ENCODE measurements at places on chromosomes 12 and 14. TPM values are rescaled to one million over a fixed set of nuclear protein-coding genes. Genes with fewer than 3 reads are reported as not detected.

Gene PROX2
- polyA plus RNA-seq = 0.05 TPM

Gene ZBTB42
- 0.75 TPM for polyA plus RNA-seq

Gene FLVCR2
- polyA plus RNA-seq = not detected

Gene RFX4
- not detected for polyA plus RNA-seq

Gene DAO
- polyA plus RNA-seq = not detected

Gene SLC6A12
- not detected for polyA plus RNA-seq

Gene REP15
- polyA plus RNA-seq = 1.5 TPM

- no peaks in the 10 kb centered on the region for H3K36me3 ChIP-seq
- H3K4me3 ChIP-seq = no peak overlapping the region
- peaks cover 7% of the 10 kb centered on the region for H3K27me3 ChIP-seq
- H3K4me1 ChIP-seq = no peaks in the 10 kb centered on the region
- DNase-seq = no peak
Observed at GRCh38 chr14:23793532-23793931, 157.4 kb downstream of the DHRS2 start.

- H3K4me1 ChIP-seq = peaks cover 47% of the 10 kb centered on the region
- peak; percentile 67 for DNase-seq
- no peak overlapping the region for H3K27ac ChIP-seq
- no peaks in the 10 kb centered on the region for H3K27me3 ChIP-seq
- H3K4me3 ChIP-seq = no peak overlapping the region
Observed at GRCh38 chr12:1773937-1774655, 46.3 kb upstream of the LRTM2 start.

DNA sequence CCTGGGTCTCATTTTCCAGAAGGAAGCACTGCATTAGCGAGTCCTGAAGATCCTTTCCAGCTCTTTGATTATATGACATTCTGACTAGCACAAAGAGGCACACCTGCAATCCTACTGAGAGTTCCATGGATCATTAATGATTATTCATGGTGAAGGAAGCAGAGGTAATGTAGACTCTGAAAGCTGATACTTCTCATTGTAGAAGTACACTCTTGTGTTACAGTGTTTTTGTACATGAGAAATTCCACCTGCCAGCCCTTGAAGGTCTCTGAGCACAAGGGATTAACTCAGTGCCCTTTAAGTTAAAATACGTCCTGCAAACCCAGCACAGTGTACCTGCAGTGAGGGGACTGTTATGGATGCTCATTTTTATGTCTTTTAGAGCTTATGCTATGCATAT lies 558.8 kb upstream of the FBXO33 start:
- no peak overlapping the region for H3K4me3 ChIP-seq
- no peaks in the 10 kb centered on the region for H3K36me3 ChIP-seq
- H3K4me1 ChIP-seq = no peaks in the 10 kb centered on the region
- DNase-seq = no peak
- H3K27me3 ChIP-seq = no peaks in the 10 kb centered on the region

- H3K27me3 ChIP-seq = no peaks in the 10 kb centered on the region
- no peak for DNase-seq
- peaks cover 74% of the 10 kb centered on the region for H3K36me3 ChIP-seq
Observed at GRCh38 chr14:31113794-31114193, 87.6 kb upstream of the STRN3 start.

- H3K4me3 ChIP-seq = no peak overlapping the region
- H3K27me3 ChIP-seq = no peaks in the 10 kb centered on the region
- H3K36me3 ChIP-seq = no peaks in the 10 kb centered on the region
- no peak for DNase-seq
Observed at GRCh38 chr12:30384976-30385375, 310.7 kb downstream of the IPO8 start.

DNA sequence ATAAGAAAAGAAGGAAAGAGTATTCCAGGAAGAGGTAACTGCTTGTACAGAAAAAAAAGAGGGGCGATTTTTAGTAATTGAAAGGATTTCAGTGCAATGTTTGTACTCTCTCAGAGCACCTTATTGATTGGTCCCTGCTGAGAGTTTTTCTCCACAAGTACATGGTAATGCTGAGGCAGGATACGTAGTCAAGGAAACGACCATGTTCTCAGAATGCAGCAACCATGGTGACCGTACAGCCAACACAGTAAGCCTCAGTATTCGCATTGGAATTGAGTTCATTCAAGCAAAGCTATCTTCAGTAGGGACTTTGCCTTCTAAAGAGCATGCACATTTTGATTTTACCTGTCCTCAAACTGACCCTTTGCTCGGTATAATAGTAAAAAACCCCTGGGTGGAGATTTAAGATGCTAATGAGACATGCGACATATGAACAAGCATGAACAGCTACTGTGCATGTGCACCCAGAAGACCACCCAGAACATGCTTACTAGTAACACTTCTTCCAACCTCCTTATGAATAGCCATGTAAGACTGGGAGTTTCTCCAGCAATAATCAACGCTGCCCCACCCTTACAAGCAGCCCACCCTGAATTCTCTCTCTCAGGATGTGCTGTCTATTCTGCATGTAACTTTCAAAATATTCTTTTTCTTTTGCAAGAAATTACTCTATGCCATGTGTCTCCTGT lies 6.2 kb upstream of the SLC41A2 start:
- DNase-seq = no peak
- H3K4me1 ChIP-seq = peaks cover 9% of the 10 kb centered on the region
- H3K36me3 ChIP-seq = no peaks in the 10 kb centered on the region
- no peak overlapping the region for H3K4me3 ChIP-seq
- H3K27me3 ChIP-seq = 0 out of 2 replicates have a peak, but pooled peaks cover 6% of the 10 kb centered on the region

- DNase-seq = no peak
- H3K36me3 ChIP-seq = no peaks in the 10 kb centered on the region
- H3K4me1 ChIP-seq = peaks cover 30% of the 10 kb centered on the region
- no peak overlapping the region for H3K4me3 ChIP-seq
- H3K27me3 ChIP-seq = no peaks in the 10 kb centered on the region
Observed at GRCh38 chr12:68349220-68349621, 17.1 kb upstream of the MDM1 start.

- no peak for DNase-seq
- no peaks in the 10 kb centered on the region for H3K36me3 ChIP-seq
- H3K27ac ChIP-seq = no peak overlapping the region
- H3K4me3 ChIP-seq = no peak overlapping the region
Observed at GRCh38 chr12:26554332-26554731, 278.7 kb downstream of the ITPR2 start.

- H3K36me3 ChIP-seq = no peaks in the 10 kb centered on the region
- H3K27me3 ChIP-seq = no peaks in the 10 kb centered on the region
- H3K4me1 ChIP-seq = peaks cover 48% of the 10 kb centered on the region
- DNase-seq = no peak
Observed at GRCh38 chr12:116380108-116380507, 102.6 kb upstream of the MED13L start.

GRCh38 chr14:98181241-98181640 lies 1090.8 kb downstream of the BCL11B start:
- no peaks in the 10 kb centered on the region for H3K4me1 ChIP-seq
- no peak overlapping the region for H3K4me3 ChIP-seq
- H3K36me3 ChIP-seq = no peaks in the 10 kb centered on the region

GRCh38 chr14:57085801-57086200 lies 182.9 kb downstream of the EXOC5 start:
- no peaks in the 10 kb centered on the region for H3K27me3 ChIP-seq
- no peaks in the 10 kb centered on the region for H3K4me1 ChIP-seq
- no peak for DNase-seq
- H3K36me3 ChIP-seq = no peaks in the 10 kb centered on the region

GRCh38 chr14:101475456-101476257 lies 85.6 kb upstream of the DIO3 start:
- no peak overlapping the region for H3K4me3 ChIP-seq
- no peak overlapping the region for H3K27ac ChIP-seq
- peak; percentile 87 for DNase-seq
- peaks cover 13% of the 10 kb centered on the region for H3K4me1 ChIP-seq
- peaks cover 43% of the 10 kb centered on the region for H3K27me3 ChIP-seq
- H3K36me3 ChIP-seq = no peaks in the 10 kb centered on the region

GRCh38 chr14:22432348-22432976 lies 156.6 kb downstream of the DAD1 start:
- no peak overlapping the region for H3K4me3 ChIP-seq
- H3K36me3 ChIP-seq = no peaks in the 10 kb centered on the region
- DNase-seq = peak; percentile 89
- peaks cover 32% of the 10 kb centered on the region for H3K27me3 ChIP-seq
- no peak overlapping the region for H3K27ac ChIP-seq
- H3K4me1 ChIP-seq = peaks cover 21% of the 10 kb centered on the region

- H3K4me1 ChIP-seq = no peaks in the 10 kb centered on the region
- DNase-seq = no peak
- no peak overlapping the region for H3K27ac ChIP-seq
- no peaks in the 10 kb centered on the region for H3K27me3 ChIP-seq
- no peak overlapping the region for H3K4me3 ChIP-seq
Observed at GRCh38 chr12:102781117-102781516, 135.9 kb downstream of the PAH start.

GRCh38 chr14:90827919-90828610 lies 11.8 kb upstream of the TTC7B start:
- H3K36me3 ChIP-seq = no peaks in the 10 kb centered on the region
- no peak overlapping the region for H3K27ac ChIP-seq
- DNase-seq = peak; percentile 95
- no peaks in the 10 kb centered on the region for H3K27me3 ChIP-seq
- H3K4me3 ChIP-seq = peak overlapping the region; percentile 73

DNA sequence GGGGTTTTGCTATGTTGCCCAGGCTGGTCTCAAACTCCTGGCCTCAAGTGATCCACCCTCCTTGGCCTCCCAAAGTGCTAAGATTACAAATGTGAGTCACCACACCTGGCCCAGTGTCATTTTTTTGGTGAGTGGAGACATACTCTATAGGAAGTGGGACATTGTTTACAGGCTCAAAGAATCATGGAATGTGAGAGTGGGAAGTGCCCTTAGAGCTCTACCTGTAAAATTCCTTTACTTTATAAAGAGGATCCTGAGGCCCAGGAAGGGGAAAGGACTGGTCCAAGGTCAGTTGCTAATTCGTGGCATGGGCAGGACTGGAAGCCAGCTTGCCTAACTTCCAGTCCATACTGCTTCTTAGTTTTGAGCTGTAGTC lies 8.7 kb upstream of the ADCK1 start:
- DNase-seq = no peak
- 0 out of 2 replicates have a peak, but pooled peaks cover 4% of the 10 kb centered on the region for H3K4me1 ChIP-seq
- no peaks in the 10 kb centered on the region for H3K36me3 ChIP-seq
- no peaks in the 10 kb centered on the region for H3K27me3 ChIP-seq

DNA sequence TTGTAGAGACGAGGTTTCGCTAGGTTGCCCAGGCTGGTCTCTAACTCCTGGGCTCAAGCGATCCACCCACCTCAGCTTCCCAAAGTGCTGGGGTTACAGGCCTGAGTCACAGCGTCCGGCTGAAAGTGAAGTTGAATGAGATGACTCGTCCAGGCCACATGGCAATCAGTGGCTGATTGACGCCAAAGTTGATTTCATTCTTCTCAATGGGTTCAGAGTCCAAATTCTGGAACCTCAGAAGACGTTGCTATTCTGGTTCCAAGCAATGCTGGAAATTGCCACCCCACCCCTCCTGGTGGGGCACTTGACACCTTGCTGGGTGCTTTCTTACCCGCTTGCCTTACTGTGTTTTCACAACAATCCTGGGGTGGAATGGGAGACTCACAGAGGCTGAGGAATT lies 14.9 kb downstream of the ABCB9 start:
- H3K27ac ChIP-seq = no peak overlapping the region
- H3K27me3 ChIP-seq = no peaks in the 10 kb centered on the region
- H3K36me3 ChIP-seq = no peaks in the 10 kb centered on the region
- DNase-seq = peak; percentile 60
- H3K4me3 ChIP-seq = no peak overlapping the region

Data from GM23248 (cell line).